Stimulated activated CD8-positive, alpha-beta memory T cell treated with anti-CD3 and anti-CD28 coated beads, Interleukin-2, amount 100 ng/mL, for 48 hours (primary cell): ENCODE measurements at places on chromosomes 12 and 14.

GRCh38 chr12:84712747-84713146, 199.9 kb downstream of the SLC6A15 start:
- DNase-seq: no peak

- no peak for DNase-seq
Observed at GRCh38 chr14:70189456-70190077, 816 bp upstream of the SLC8A3 start.

GRCh38 chr14:91509878-91510170, 286 bp downstream of the PPP4R3A start:
- DNase-seq: no peak

- no peak for DNase-seq
Observed at GRCh38 chr14:32947081-32947480, 8.4 kb downstream of the NPAS3 start.

DNA sequence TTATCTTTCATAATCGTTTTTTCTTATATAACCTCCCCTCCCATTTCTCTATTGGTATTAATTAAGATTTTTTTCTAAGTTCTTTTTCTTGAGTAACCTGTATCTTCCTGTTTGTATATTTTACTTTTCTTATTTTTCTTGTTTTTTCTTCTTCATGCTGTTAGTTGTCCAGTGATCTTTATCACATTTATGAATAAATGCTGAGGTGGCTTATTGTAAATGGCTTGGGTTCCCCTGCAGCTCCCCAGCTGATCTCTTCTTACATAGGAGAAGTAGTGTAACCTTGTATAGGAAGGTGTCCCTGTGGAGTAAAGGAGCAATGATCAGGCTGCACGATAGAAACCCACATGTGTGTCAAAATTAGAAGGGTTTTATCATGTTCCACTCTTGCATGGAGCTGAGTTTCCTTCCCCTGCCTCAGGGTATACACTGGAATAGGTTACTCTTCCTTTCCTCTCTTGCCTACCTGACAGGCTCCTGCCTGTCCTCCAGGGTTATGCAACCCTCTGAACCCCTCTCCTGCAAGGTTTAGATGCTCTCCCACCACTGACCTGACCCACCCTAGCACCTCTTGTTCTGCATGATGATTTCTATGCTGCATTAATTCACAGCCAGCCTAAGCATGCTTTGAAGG, 334.8 kb upstream of the RGS6 start:
- no peak for DNase-seq
